ENCODE measurements at places on chromosomes 6 and 20.

DNA sequence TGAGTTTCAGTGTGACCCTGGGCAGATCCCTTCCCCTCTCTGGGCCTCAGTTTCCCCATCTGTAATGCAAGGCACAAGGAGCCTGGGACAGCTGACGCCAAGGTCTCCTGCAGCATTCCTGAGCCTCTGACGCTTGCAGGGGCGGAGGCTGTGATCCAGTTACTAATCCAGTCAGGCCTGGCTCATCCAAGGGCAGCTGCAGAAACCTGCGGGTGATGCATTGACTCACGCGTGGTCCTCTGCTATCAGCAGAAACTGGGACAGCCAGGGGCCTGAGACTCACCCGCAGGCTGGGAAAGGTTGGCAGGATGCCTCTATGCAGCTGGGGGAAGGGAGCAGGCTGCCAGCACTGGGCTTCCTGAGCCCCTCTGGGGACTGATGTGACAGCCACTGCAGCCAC lies 65.0 kb upstream of the SIRPA start:
- DNase-seq = peak; percentile 44

DNA sequence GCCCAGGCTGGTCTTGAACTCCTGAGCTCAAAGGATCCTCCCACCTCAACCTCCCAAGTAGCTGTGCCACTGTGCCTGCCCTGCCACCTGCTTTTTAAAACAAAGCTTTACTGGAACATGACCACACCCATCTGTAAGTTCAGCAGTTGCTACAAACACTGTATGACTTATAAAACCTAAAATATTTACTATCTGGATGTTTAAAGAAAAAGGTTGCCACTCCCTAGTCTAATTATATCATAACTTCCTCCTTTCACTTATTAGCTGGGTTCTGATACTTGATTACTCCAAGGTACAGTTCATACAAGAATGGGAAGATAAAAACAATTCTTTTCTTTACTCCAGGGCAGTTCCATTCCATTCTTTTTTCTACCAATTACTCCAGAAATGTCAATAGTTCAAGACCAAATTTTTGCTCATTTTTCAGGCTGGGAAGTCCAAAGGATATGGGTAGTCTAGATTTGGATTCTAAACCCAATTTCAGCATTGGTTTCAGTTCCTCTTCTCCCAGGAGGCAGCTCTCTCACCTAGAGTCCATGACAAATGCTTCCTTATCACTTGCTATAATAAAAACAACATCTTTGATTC lies 63.1 kb downstream of the SEC63 start:
- peak; percentile 49 for DNase-seq

DNA sequence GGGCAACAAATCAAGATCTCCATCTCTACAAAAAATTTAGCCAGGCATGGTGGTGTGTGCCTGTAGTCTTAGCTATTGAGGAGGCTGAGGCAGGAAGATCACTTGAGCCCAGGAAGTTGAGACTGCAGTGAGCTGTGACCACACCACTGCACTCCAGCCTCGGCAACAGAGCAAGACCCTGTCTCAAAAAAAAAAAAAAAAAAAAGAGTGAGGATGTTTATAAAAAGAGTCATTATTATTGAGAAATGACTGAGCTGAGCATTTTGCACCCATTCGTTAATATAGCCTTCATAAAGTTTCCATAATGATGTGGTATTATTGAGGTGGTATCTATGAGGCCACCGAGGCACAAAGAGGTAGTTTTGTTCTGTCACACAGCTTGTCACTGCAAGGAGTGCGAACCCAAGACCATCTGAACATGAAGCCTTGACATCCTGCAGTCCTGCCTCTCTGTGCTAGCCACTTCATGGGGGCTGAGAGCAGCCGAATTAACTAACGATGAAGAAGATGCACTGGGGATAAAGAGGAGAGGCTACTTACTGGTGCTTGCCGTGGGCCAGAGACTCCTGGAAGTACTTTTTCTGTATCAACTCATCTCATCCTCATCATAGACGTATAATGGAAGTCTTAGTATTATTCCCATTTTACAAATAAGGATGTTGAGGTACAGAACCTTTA lies 175.5 kb downstream of the BCAS1 start:
- no peak for DNase-seq

- no peak for DNase-seq
Observed at GRCh38 chr6:54115966-54116365, 4.7 kb downstream of the MLIP start.

- DNase-seq = no peak
Observed at GRCh38 chr6:72832271-72832670, 210.4 kb downstream of the KCNQ5 start.

DNA sequence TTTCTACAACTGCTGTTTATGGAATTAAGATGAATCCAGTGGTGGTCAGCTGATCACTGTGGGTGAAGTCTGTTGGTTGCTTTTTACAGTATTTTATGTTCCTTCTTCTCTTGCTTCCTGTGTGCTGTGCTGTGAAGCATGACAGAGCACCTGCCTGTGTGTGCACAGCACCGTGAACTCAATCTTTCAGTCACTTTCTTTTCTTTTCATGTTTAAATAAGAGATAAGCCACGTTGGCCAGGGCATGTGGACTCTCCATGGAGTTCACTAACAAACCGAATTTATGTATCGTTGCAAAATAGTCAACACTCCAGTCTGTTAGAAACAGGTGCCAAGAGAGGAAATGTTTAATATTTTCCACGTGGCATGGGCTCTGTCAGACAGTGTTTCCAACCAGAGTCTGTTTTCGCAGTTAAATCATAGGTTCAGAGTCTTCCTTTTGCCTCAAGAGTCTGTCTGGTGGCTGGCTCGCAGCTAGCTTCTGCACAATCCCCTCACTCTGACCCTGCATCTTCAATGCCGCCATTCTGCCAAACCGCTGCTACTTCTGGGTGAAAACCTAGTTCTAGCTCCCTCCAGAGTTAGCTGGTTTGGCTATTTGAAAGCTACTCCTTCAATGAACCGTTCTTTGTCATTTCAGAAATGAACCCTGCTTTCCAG lies 73.2 kb downstream of the QRSL1 start:
- no peak for DNase-seq

DNA sequence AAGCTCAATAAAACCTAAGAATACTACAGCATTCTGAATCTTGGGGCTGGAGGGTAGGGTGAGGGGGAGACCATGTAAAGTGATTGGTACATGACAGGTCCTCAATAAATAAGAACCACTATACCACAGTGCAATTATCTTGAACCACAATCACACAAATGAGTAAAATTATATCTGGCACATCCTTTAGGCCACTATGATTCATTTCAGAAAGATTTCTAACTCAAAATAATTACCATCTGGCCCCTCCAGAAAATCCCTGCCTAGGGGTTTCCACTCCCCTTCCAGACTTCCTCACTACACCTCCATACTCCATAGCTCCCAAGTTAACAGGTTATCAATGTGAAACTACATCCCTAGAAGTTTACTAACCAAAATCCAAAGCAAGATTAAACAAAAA lies 19.7 kb downstream of the AKIRIN2 start:
- DNase-seq = no peak

DNA sequence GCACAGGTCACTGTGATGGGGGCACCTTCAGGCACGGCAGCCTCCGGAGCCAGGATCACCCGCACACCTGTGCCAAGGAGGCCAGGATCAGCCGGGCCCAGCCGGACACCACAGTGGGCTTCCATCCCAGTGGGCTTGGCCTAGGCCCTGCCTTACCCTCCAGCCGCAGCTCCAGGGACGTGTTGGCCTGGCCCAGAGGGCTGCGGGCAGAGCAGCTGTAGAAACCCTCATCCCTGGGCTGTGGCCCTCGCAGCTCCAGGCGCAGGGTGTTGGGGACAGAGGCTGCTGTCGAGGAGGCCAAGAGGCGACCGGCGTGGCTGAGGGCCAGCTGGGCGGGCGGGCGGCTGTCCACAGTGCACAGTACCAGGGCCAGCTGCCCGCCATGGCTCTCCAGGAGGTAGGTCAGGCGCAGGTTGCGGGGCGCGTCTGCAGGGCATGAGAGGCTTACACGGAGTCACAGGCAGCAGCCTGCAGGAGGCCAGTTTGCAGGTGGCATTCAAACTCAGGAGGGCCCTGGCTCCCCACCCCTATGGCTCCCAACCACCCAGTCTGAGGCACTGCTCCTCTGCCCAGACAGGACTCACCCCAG lies 11.0 kb upstream of the ADAM33 start:
- no peak for DNase-seq

GRCh38 chr6:111105578-111105977 lies 18.3 kb downstream of the SLC16A10 start:
- DNase-seq = peak; percentile 72

DNA sequence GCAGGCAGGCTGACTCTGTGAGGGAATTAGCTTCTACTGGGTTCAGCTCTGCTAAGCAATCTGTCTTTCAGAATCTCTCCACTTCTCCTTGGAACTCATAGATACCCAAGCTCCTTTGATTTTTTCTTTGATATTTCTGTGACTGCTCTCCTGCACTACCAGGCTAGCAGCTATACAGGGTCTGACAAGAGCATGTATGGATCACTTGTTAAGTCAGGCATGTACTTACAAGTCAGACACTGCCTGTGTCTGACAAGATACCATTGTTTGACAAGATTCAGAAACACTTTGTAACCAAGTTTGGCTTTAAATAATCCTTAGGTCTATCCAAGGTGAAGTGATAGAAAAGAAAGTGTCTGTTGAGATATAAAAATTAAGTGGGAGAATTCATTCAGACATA lies 79.5 kb downstream of the SESN1 start:
- no peak for DNase-seq

DNA sequence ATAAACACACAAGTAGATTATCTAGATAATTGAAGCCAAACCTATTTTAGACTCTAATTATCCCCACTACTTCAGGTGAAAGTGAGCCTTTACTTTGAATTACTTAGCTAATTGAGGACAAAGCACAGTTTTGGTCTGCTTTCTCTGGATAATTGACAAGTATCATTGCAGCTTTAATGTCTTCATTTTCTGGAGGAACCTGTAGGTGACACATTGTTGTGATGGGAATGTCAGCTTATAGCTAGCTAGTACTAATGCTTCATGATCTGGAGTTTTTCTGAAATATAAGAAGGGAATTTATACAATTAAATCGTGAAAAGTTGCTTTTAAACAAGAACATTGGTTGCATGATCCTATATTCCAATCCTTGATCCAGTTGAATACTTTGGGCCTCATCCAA lies 319.3 kb upstream of the CITED2 start:
- DNase-seq = no peak

GRCh38 chr20:14866841-14867514 lies 529.6 kb upstream of the FLRT3 start:
- DNase-seq = no peak

GRCh38 chr6:49541210-49541724 lies 9.2 kb upstream of the C6orf141 start:
- no peak for DNase-seq

DNA sequence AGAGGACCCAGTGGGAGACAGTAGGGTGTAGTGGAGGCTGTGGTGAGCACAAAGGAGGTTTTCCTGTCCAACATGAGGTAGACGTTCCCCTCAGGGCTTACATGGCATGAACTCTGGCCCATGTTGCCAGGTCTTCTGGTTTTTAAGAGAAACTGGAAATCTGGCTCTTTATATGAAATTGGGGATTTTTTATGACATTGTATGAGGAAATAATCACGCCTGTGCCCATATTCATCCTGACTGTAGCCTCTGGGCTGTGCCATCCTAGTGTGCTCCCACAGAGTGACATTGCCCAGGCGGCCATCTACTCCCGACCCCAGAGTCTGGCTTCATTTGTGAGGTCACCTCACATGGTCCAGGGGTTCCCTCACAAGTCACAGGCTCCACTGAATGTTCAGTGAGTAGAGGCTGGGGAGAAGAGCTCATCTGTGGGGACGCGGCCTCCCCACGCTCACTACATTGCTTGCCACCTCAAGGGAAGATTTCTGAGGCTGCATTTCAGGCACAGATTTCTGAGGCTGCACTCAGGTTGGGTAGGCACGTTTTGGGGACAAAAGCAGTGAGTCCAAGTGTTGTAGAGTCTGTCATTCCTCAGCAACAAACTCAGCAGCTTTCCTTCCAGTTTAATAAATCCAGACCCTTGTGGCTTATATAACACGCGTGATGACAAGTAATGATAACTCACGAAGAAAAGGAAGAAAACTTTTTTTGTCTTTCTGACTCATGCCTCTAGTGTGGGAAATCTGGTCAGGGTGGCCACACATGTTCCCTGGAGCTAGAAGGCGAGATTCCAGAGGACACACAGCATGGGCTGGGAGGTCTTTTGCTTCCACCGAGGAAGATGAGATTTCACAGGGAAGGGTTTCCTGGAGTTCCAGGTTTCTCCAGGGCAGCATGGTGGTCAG lies 41.7 kb downstream of the SLC24A3 start:
- DNase-seq = no peak

DNA sequence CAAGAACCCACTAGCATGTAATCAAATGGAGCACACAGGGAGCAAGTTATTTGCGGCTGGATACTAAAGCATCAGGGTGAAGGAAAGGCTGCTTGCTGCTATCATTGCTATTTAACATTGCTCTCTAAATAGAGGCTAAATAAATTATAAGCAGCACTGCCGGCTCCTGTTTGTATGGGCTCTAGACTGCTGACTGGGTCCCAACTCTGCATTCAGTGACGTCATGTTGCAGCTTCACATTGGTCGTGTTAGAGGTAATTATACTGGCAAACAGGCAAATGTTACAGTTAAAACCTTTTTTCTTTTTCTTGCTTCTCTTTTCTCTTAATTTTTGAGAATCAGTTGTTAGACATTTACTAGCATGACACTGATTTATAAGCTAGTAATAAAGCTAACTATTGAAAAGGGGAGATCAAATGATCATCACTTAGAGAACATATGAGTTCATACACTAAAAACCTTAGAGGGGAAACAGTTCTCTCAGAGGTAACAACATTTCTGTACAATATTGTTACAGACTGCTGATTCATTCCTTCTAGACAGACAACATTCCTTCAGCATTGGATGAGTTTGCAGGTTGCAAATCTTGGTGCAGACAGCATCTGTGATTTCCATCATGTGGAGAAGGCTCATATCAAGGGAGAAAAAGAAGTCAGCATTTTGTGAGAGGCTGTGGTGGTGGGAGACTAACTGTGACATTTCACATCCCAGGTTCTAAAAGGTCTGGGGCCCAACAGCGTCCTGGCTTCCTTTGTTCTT lies 15.9 kb downstream of the RFPL4B start:
- DNase-seq = no peak

- DNase-seq = no peak
Observed at GRCh38 chr20:49637046-49637637, 69.2 kb upstream of the PTGIS start.

- DNase-seq = no peak
Observed at GRCh38 chr20:46354920-46355654, 46.8 kb upstream of the CDH22 start.

GRCh38 chr6:160349020-160349441 lies 853 bp downstream of the SLC22A3 start:
- no peak for DNase-seq

DNA sequence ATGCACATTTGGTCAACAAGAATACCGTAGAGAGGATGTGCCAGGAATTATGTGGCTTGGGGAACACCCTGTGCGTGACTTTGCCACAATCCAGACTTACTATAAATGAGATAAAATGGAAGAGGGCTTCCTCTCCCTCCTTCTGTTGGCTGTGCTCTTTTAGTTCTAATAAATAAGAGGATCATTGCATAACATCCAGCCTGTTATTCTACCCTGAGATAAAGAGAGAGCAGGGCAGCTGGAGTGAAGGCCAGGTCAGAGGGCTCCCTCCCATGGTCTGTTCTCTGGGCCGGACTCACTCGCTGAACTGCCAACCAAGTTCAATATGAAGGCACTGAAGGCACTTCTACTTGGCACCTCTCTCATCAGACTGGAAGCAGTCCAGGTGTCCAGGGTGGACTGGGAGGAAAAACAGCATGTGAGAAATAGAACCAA lies 91.7 kb downstream of the MTFR2 start:
- no peak for DNase-seq
